GM23338 (cell line): ENCODE measurements at places on chromosomes 3 and 15. TPM values are rescaled to one million over a fixed set of nuclear protein-coding genes. Genes with fewer than 3 reads are reported as not detected.

- no peak for DNase-seq
- no peaks in the 10 kb centered on the region for H3K27me3 ChIP-seq
- no peak overlapping the region for H3K4me3 ChIP-seq
Observed at GRCh38 chr3:61446341-61446740, 115.0 kb upstream of the PTPRG start.

DNA sequence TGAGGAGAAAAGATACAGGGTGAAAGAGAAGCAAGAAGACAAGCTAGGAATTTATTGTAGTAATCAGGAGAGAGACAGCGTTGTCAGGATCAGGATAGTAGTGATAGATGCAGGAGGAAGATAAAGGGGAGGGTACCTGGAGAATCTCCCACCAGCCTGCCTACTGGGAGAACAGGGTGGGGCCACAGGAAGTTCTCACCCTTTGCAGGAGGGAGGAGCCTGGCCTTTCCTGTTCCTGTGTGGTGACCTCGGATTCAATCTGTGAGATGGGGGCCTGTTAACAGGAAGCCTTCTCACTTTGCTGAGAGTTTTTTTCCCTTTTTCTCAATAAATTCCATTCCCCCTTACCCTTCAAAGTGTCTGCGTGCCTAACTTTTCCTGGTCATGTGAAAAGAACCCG is 37.6 kb downstream of the GMPS start:
- no peaks in the 10 kb centered on the region for H3K4me1 ChIP-seq
- H3K27ac ChIP-seq = no peak overlapping the region
- peak; percentile 46 for DNase-seq
- H3K27me3 ChIP-seq = no peaks in the 10 kb centered on the region
- peaks cover 40% of the 10 kb centered on the region; the same call in 1 of the 2 replicates for H3K36me3 ChIP-seq

DNA sequence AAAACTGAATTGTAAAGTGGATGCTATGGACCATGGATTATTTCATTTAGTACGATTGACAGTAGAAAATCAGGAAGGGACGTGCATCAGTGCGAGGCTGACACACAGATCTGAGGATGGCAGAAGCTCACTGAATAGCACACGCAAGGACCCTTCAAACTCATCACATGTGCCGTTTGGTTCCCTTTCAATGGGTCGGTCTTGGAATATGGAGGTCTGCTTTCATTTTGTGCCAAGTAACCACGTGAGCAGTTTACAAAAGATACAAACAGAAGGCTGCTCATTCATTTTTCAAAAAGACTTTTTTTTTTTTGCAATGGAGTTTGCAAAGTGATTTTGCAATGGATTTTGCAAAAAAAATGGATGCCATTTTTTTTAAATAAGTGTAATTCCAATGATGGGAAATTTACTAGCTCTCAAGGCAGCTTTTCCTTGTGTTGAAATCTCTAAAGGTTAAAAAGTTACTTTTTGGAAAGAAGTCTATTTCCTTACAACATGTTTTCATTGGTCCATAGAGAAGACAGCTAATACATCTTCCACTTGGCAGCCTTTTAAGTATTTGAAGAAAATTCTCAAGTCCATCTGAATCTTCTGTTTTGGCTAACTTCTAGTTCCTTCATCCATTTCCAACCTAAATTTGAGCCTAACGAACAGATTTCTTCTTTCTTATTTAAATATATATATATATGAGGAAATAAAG is 392.3 kb upstream of the TPRG1 start:
- no peaks in the 10 kb centered on the region for H3K36me3 ChIP-seq
- H3K4me1 ChIP-seq = peaks cover 18% of the 10 kb centered on the region

- no peak overlapping the region for H3K4me3 ChIP-seq
- no peak overlapping the region for H3K27ac ChIP-seq
- DNase-seq = no peak
- no peaks in the 10 kb centered on the region for H3K27me3 ChIP-seq
- H3K4me1 ChIP-seq = peaks cover 5% of the 10 kb centered on the region
Observed at GRCh38 chr3:187802203-187802927, 57.1 kb upstream of the BCL6 start.

DNA sequence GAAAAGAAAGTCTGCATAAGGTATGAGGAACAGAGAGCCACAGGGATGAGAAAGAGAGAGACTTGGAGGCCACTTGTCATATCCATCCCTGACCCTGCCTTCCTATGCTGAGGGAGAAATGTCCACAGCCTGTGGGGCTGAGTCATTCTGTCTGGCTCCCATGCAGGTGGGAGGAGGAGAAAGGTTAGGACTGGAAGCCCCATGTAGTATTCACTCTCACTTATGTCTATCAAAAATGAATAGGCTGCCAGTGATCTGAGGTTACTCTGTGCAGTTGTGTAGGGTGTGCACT is 71.3 kb downstream of the RAB11A start:
- no peaks in the 10 kb centered on the region for H3K27me3 ChIP-seq
- no peak overlapping the region for H3K27ac ChIP-seq
- no peak for DNase-seq
- no peaks in the 10 kb centered on the region for H3K36me3 ChIP-seq

The SCN5A gene
- total RNA-seq = 8.2 and 10.6 TPM in 2 replicates

The SLC6A20 gene
- total RNA-seq = 0.14 TPM in 1 of 2 replicates, not detected in the other

The MORF4L1 gene
- total RNA-seq = 491 and 520 TPM in 2 replicates
